ENCODE measurements at places on chromosomes 4 and X. TPM values are rescaled to one million over a fixed set of nuclear protein-coding genes. Genes with fewer than 3 reads are reported as not detected.

The NRK gene
- 4.1 TPM for total RNA-seq

The CTAG1A gene
- total RNA-seq, result not detected

The CCDC120 gene
- 2.3 TPM for total RNA-seq

The ARMCX1 gene
- 25.6 TPM for total RNA-seq

The ANXA10 gene
- total RNA-seq, result not detected

The ARR3 gene
- not detected for total RNA-seq

The HTN1 gene
- not detected for total RNA-seq

The S100G gene
- total RNA-seq, result not detected

The ABLIM2 gene
- 13.5 TPM for total RNA-seq

The NLRP2B gene
- total RNA-seq, result not detected

The MAGED1 gene
- 37.2 TPM for total RNA-seq

The FRMD7 gene
- not detected for total RNA-seq

The ZNF41 gene
- total RNA-seq, result 9.7 TPM
